ENCODE measurements at places on chromosomes 6 and 20. TPM values are rescaled to one million over a fixed set of nuclear protein-coding genes. Genes with fewer than 3 reads are reported as not detected.
A peak's percentile ranks its signal among the peaks of the same experiment; 100 is the strongest.

GRCh38 chr6:123909989-123910388 is 106.3 kb downstream of the NKAIN2 start:
- H3K27ac ChIP-seq: no peak overlapping the region
- H3K4me1 ChIP-seq: no peaks in the 10 kb centered on the region
- no peak for DNase-seq
- no peaks in the 10 kb centered on the region for H3K27me3 ChIP-seq

GRCh38 chr6:93749930-93750329 is 330.6 kb upstream of the EPHA7 start:
- H3K27ac ChIP-seq: no peak overlapping the region
- no peaks in the 10 kb centered on the region for H3K36me3 ChIP-seq
- H3K4me3 ChIP-seq: no peak overlapping the region
- DNase-seq: no peak

DNA sequence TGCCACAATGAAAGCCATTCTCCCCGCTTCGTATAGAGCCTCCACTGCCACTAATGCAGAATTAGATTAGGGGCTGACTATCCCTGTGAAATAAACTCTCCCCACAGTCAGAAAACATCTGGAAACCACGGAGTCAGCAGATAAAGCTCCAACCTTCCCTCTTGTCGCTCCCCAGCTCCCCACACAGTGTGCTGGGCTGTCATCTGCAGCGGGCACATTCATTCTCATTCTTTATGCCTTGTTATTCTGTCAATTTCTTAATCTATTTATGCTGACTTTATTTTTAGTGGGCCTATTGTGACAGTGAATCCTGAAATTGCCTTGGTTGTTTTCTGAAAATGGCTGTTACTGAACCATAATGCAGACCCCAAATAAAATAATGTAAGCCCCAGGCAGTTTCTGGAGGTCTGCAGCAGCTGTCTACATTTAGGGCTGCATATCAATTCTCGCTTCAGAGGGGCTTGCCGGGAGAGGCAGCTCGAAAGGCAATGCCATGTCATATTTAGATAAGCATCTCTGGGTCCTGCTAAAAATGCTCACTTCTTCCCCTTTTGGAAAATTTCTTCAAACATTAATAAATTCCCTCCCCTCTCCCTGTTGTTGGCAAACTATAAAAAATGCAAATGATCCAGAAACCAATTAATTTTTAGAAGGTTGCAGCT is 71.6 kb downstream of the TMEM242 start:
- H3K4me3 ChIP-seq: no peak overlapping the region
- H3K27me3 ChIP-seq: peaks cover 8% of the 10 kb centered on the region
- no peaks in the 10 kb centered on the region for H3K4me1 ChIP-seq
- no peak for DNase-seq
- H3K27ac ChIP-seq: no peak overlapping the region
- H3K36me3 ChIP-seq: no peaks in the 10 kb centered on the region

- H3K4me3 ChIP-seq: no peak overlapping the region
- H3K36me3 ChIP-seq: peaks cover 54% of the 10 kb centered on the region
- no peak for DNase-seq
- peaks cover 17% of the 10 kb centered on the region for H3K4me1 ChIP-seq
- H3K27ac ChIP-seq: no peak overlapping the region
Observed at GRCh38 chr6:136593748-136594490, 43.7 kb upstream of the MAP7 start.

DNA sequence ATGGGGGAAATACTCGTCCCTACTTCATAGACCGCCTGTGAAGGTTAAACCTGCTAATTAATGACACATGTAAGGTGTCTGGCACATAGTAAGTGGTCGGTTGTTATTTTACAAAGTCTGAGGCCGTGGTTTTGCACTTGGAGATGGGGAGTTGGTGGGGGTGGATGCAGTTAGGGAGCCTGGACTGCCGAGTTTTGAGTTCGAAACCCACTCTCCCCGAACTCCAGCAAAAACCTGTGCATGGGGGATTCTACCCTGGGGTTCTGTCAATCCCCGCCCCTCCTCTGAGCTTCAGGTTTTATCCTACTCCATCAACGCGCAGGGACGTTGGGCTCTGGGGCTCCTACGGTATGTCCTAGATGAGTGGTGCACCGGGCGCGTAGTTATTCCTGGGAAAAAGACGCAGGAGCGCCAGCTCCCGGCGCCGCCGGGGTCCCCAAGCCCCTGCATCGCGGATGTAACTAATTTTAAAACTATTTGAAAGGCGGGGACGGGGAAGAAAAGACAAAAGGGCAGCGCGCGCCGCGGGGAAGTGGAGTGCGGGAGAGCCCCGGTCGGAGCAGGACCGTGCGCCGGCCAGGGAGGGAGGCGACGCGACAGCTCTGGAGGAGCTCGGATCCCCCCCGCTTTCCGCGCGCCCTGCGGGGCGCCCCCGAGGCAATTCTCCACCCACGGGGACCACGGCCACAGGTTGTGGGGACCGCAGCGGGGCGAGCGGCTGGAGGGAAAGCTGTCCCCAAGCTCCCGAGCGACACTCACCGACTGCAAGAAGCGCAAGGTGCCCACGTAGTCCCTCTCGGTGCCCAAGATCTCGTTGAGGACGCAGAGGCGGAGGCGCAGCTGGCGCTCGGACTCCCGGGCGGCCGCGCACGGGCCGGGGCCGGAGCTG is 672 bp downstream of the PREX1 start:
- H3K4me1 ChIP-seq: peaks cover 41% of the 10 kb centered on the region
- H3K27me3 ChIP-seq: no peaks in the 10 kb centered on the region
- H3K4me3 ChIP-seq: peak overlapping the region; percentile 73
- no peaks in the 10 kb centered on the region for H3K36me3 ChIP-seq
- no peak overlapping the region for H3K27ac ChIP-seq
- no peak for DNase-seq

- DNase-seq: no peak
- no peaks in the 10 kb centered on the region for H3K36me3 ChIP-seq
- peaks cover 7% of the 10 kb centered on the region for H3K4me1 ChIP-seq
- no peak overlapping the region for H3K27ac ChIP-seq
- no peak overlapping the region for H3K4me3 ChIP-seq
Observed at GRCh38 chr20:50292591-50293283, 102.1 kb downstream of the CEBPB start.

- H3K36me3 ChIP-seq: no peaks in the 10 kb centered on the region
- no peak overlapping the region for H3K27ac ChIP-seq
- H3K4me3 ChIP-seq: no peak overlapping the region
- DNase-seq: no peak
- no peaks in the 10 kb centered on the region for H3K4me1 ChIP-seq
Observed at GRCh38 chr6:100103931-100104330, 109.9 kb upstream of the MCHR2 start.

GRCh38 chr6:44043479-44044153 is 83.6 kb downstream of the MRPL14 start:
- DNase-seq: no peak
- no peak overlapping the region for H3K4me3 ChIP-seq
- no peaks in the 10 kb centered on the region for H3K27me3 ChIP-seq
- no peaks in the 10 kb centered on the region for H3K36me3 ChIP-seq

DNA sequence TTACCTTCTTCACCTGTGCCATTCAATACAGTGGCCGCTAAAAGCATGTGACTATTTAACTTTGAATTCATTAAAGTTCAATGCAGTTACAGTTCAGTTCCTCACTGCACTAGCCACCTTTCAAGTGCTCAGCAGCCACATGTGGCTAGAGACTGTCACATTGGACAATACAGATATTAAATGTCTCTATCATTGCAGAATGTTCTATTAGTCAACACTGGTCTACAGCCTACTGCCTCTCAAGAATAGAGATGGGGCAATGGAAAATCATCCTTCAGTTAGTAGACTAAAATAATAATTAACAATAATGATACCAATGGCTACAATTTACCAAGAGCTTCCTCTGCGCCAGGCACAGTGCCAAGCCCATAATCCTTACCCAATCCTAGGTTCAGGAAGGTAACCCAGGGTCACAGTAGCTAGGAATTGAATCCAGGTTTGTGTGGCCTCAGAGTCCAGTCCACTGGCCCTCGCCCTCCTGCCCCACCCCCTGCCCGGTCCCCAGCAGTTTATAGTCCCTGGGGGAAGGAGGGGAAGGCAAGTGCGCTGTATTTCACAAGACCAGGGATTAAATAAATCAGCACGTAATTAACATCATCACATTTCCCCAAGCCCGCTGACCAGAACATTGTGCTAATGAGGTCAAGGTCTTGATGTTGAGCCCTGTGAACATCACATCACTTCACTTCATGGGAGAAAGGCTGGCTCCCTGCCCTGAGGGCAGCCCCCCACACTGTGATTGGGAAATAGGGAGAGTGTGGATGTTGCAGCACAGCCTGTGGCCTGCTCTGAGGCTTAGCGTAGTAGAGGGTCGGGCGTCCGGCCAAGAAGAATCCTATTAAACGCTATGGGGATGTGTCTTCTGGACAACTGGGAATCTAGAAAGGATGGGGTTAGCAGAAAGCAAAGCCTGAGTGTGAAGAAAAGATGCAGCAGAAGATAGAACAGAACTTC is 147.2 kb downstream of the VEGFA start:
- H3K27ac ChIP-seq: no peak overlapping the region
- H3K27me3 ChIP-seq: peaks cover 3% of the 10 kb centered on the region
- H3K4me3 ChIP-seq: no peak overlapping the region
- H3K4me1 ChIP-seq: no peaks in the 10 kb centered on the region
- DNase-seq: no peak

DNA sequence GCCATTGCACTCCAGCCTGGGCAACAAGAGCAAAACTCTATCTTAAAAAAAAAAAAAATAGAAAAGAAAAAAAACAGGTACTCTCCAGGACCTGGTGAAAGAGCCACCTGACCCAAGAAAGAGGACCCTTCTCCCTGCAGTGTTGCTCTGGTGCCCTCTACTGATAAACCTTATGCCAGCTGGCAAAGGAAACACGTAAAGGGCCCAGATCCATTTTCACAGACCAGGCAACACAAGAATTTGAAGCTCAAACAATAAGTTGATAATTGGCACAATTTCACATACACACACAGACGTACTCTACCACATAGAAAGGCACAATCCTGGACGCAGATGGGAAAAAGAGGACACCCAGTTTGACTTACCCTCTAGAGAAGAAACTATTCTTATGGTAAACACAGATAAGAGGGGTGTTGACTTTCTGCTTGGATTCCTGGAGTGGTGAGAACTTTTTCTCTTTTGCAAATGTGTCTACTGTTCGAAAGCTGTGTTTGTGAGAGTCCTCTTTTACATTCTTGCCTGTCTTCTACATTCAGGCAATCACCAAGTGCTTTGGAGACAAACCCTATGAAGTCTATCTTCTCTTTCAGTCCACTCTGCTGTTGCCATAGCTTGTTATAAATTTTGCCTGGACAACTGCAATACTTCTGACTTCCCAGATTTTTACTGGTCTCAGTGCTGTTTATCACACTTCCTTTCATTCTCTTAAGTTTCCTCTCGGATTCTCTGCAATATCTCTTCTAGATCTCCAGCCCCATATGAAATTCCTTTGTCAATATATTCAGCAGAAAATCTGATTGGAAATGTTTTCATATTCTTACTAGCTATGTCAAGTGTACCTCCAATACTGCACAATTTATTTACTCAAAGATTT is 6.4 kb upstream of the SNRPB start:
- H3K4me1 ChIP-seq: no peaks in the 10 kb centered on the region
- no peak for DNase-seq
- H3K36me3 ChIP-seq: peaks cover 7% of the 10 kb centered on the region
- H3K4me3 ChIP-seq: no peak overlapping the region
- no peak overlapping the region for H3K27ac ChIP-seq

DNA sequence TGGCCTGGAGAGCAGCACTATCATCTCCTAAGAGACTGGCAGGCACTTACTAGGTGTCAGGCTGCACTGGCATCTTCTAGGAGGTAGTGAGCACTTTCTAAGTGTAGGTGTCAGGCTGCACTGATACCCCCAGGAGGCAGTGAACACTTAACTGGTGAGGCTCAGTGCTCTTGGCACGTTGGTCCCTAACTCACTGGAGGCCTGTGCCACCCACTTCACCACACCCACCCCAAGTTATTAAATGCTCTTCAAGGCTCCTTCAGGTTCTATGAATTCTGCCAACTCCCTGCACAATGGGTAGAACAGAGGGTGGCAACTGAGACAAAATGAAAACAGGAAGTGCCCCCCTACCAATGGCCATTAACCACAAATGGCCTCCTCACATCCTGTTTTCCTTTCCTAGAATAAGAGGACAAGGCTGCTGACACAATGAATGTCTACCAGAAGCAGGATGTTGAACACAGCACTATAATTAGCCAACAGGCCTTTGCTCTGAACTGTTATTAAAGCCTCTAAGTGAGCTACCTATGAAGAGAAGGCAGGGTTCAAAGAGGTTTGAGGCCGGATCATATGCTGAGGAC is 29.4 kb downstream of the NCOA5 start:
- H3K27me3 ChIP-seq: peaks cover 17% of the 10 kb centered on the region
- H3K4me1 ChIP-seq: peaks cover 44% of the 10 kb centered on the region
- peaks cover 43% of the 10 kb centered on the region for H3K36me3 ChIP-seq
- no peak overlapping the region for H3K4me3 ChIP-seq

- peaks cover 21% of the 10 kb centered on the region for H3K4me1 ChIP-seq
- no peaks in the 10 kb centered on the region for H3K36me3 ChIP-seq
- H3K27ac ChIP-seq: no peak overlapping the region
- DNase-seq: no peak
- peaks cover 27% of the 10 kb centered on the region for H3K27me3 ChIP-seq
- H3K4me3 ChIP-seq: no peak overlapping the region
Observed at GRCh38 chr6:106975738-106976064, 1.2 kb upstream of the CD24 start.

DNA sequence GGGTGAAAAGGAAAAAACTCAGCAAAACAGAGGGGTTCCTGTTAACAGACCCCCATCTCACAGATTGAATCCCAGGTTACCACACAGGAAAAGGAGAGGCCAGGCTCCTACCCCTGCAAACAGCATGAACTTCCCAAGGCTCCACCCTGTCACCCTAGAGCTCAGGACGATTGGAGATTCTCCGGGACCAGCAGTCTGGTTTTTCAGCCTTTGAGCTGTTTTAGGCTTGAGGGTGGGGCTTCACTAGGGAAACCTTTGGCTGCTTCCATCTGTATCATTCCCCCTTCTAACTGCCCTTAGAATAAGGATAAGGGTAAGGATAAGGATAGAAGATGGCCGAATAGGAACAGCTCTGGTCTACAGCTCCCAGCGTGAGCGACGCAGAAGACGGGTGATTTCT is 16.0 kb downstream of the C6orf58 start:
- H3K36me3 ChIP-seq: no peaks in the 10 kb centered on the region
- peaks cover 3% of the 10 kb centered on the region for H3K27me3 ChIP-seq
- H3K4me3 ChIP-seq: no peak overlapping the region
- H3K27ac ChIP-seq: no peak overlapping the region
- no peak for DNase-seq

DNA sequence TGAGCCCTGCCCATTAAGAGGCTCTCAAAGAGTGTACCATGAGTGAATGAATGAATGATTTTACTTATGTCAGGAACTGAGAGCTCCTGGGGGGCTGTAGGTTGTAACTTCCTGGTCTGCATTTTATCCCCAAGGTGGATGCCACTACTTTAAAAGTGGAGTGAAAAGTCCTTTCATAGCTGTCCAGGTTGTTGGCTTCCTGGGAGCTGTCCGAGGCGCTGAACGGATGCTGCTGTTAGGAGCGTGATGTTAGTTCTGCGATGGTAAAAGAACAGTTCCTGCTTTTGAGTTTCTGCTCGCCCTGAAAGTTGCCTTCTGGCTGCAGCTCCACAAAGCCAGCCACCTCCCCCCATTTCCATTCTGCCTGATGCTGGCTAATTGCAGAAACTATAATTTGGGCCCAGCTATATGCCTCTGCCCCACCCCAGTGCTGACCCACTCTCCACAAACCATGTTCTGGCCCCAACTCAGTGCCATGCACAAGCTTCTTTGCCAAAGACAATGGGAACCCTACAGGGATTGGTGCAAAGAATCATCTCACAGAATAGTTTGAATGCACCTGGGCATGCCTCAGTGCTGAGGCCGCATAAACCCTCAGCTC is 330.9 kb upstream of the CDH4 start:
- no peak for DNase-seq
- no peaks in the 10 kb centered on the region for H3K36me3 ChIP-seq
- no peaks in the 10 kb centered on the region for H3K27me3 ChIP-seq
- H3K27ac ChIP-seq: no peak overlapping the region
- H3K4me3 ChIP-seq: no peak overlapping the region
- no peaks in the 10 kb centered on the region for H3K4me1 ChIP-seq

The CLPSL2 gene
- not detected for total RNA-seq

The HLA-DRB5 gene
- total RNA-seq: 12.5 TPM

The WFDC5 gene
- total RNA-seq: not detected

All from CD4-positive, alpha-beta T cell (primary cell).